RWPE2 (cell line): ENCODE measurements at places on chromosomes 12 and 14.

GRCh38 chr14:50031602-50032313 lies 84.6 kb downstream of the VCPKMT start:
- no peak for DNase-seq

GRCh38 chr12:121219353-121219986 lies 9.5 kb downstream of the P2RX4 start:
- DNase-seq, result no peak

GRCh38 chr14:52077256-52077979 lies 8.6 kb upstream of the NID2 start:
- no peak for DNase-seq

- no peak for DNase-seq
These were observed 30.7 kb upstream of the LALBA start for GRCh38 chr12:48600552-48600951.

DNA sequence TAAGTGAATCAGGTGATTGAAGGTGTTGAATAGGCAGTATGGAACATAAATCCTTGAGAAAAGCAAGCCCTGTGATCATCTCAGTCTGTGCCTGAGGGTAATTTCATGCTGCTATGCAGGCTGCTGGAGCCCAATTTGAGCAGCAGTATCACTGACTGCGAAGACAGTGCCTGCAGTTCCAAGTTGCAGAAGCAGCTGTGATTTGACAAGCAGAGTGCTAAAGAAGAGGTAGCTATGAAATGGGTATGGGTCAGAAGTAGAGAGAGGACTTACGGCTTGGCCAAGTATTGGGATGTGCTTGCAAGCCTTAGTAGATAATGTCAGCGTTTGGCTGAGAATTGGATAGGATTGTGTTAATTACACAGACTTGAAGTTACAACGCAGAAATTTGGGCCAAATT lies 22.5 kb downstream of the PIK3C2G start:
- DNase-seq, result no peak

DNA sequence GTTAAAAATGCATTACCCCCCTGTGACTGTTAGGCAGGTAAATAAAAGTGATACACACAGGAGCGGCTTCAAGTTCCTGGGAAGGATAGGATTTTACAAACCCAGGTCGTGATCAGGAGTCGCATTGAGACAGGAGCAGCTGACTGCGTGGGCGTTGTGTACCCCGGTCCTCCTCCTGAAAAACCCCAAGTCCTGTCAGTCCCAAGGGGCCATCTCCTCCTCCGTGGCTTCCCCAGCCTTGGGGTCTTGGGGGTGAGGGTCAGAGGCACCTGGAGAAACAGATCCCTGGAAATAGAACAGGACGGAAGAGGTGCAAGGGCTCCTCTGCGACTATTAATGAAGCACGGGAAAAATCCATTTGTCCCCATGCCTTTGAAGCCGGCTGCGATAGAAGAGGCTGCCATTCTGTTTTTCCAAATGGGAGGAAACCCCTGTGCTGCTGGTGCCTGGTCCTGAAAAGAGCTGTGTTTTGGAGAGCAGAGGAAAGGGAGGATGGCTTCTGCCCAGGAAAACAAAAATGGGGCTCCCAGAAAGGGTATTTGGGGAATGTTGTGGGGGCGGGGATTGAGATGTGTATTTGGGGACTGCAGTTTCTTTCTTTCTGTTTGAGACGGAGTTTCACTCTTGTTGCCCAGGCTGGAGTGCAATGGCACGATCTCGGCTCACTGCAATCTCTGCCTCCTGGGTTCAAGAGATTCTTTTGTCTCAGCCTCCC lies 143.1 kb downstream of the ZNF664 start:
- no peak for DNase-seq

DNA sequence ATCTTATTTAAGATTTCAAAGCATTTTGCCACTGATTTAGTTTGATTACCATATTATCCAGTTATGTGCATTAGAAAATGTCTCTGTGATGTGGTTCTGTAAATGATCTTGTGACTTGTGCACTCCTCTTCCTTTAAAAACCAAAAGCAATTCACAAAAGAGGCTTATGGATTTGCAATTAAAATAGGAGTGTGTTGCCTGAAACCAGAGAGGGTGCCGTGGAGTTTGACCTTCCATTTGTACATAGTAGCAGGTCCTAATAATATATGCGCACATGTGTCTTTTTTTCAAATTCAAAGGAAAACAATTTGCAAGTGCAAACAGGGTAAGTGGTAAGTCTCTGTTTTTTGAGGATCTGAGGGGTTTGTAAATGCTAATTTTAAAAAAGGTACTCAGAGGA lies 470.9 kb downstream of the VRK1 start:
- no peak for DNase-seq

GRCh38 chr14:20624495-20625070 lies 16.9 kb downstream of the OR6S1 start:
- peak; percentile 87 for DNase-seq

DNA sequence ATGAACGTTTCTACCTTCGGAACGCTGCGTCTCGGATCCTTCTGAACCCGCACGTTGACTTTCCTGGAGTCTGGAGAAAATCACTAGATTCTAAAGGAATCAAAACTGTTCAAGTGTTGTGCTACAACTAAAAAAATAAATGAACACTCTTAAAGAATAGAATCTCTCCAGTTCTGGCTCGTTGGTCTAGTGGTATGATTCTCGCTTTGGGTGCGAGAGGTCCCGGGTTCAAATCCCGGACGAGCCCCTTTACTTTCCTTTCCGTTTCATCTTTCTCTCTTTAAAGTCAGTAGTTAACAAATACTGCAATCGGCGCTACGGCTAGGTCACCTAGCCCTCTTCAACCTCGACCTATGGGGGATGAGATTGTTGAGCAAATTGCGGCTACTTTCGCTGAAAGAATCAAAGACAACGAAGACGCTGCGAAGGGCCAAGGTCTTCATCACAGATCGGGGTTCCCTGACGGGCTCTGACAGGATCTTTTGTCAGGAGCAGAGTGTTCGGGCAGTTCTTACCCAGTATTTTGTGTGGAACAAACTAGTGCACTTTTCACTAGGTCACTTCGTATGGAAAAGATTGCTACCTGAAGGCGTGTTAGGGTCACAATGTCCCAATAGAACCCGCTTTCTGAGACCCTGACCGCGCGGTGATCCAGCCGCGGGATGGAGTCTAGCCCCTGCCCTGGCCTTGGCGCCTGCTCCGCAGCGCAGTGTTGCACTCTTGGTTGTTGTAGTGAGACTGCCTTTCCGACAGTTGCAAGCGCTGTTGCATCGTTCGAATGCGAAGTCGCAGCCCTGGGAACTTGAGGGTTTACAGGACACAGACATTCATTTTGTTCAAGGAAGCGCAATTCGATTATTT lies 8.4 kb downstream of the OR6S1 start:
- no peak for DNase-seq

DNA sequence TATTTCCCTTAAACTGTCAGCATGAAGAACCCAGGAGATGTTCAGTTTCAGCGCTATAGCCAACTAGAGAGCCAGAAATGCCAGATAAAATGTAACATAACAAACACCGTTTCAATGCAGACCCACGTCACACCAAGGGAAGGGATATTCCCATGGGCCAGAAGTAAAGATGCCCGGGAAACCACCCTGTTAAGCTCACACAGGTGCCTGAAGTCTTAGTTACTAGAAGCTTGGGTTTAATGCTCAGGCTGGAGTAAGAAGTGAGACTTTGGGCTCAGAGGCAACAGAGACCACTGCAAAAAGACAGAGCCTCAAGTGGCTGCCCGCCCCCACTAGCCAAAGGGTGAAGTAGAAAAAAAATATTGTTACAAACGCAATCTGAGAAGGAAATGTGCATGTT lies 52.3 kb downstream of the SYNE3 start:
- DNase-seq, result no peak

- DNase-seq, result no peak
These were observed 69.2 kb downstream of the SLC25A47 start for GRCh38 chr14:100392356-100392755.

- no peak for DNase-seq
These were observed 142.0 kb downstream of the KTN1 start for GRCh38 chr14:55722054-55722453.
